Naive thymus-derived CD8-positive, alpha-beta T cell (primary cell): ENCODE measurements at places on chromosomes 5 and 9. TPM values are rescaled to one million over a fixed set of nuclear protein-coding genes. Genes with fewer than 3 reads are reported as not detected.

DNA sequence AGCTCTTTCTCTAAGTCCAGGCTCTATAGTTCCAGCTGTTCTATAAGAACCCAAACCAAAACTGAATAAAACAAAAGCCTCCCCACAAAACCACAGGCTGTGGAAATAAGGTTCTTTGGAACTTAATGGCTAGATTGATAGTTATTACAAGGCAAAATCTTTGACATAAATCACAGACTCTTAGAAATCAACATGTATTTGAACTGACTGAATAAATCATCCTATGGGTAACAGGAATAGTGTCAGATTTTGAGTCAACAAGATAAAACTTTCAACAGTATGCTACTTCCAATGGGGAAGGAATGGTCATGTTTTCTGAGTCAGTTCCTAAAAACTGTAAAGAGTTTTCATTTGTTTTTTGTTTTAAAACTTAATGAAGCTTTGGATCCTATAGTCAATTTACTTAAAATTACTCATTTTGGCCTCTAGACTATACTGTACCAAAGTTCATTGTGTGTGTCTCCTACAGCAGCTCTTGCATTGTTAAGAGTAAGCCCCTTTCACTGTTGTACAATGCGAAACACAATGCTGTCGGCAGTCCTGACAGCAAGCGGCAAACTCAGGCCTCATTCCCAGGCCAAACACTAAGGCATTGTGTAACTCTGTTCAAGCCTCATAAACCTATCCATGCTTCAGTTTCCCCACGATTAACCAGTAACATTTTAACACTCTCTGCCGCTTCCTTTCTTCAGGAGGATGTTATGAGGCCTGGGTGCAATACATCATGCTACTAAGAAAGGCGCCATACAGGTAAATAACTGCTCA is 134.1 kb downstream of the ARL15 start:
- H3K36me3 ChIP-seq: peaks cover 46% of the 10 kb centered on the region
- H3K27me3 ChIP-seq: no peaks in the 10 kb centered on the region

DNA sequence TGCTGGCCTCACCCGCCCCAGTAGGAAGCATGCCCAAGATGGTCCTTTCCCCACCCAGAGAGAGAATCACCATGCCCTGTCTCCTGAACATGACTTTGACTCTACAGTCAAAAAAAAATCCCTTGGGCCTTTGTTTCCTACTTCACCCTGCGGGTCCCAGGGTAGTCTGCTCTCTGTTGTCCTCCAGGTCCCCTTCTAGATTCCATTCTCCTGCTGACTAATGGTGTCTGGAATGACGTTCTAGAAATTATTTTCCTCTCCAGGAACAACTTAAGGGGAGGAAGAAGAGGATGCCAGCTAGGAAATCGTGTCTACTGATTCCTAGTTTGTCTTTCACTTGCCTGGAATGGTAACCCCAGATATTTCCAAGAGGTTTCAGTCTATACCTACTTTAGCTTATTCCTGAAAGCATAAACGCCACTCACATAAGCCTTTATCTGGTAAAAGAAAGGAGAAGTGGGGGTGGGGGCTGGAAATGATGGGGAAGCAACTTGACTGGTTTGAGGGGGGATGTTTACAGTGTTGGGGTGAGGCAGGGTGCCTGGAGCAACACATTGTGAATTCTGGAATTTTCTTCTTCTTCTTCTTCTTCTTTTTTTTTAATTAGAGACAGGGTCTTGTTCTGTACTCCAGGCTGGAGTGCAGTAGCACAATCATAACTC is 93.9 kb downstream of the SNX18 start:
- H3K36me3 ChIP-seq: peaks cover 8% of the 10 kb centered on the region
- H3K27me3 ChIP-seq: no peaks in the 10 kb centered on the region
- peak overlapping the region; percentile 67 for H3K4me3 ChIP-seq
- peak overlapping the region; percentile 82 for H3K27ac ChIP-seq
- peaks cover 18% of the 10 kb centered on the region for H3K4me1 ChIP-seq
- DNase-seq: no peak

DNA sequence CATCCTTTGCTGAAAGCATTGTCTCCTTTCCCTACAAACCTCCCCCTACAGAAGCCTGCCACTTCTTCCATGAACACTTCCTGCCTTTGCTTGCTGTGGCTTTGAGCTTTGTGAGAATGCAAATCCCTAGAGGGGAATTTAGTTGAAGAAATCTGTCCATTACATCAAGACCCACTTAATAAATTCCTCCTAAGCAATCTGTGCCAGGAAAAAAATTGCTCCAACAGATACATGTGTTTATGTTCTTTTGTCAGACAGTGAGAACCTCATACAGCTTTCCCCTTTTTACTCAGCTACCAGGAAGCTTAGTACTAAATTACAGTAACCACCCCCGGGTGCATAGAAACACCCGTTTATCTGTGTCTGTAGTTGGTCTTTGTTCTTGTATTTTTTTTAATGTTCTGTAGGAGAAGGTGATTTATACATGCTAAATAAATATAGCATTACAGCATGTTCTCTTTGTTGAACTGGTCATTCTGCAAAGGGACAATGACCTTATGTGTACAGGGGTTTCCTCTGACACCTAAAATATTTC is 43.9 kb downstream of the SH3TC2 start:
- DNase-seq: no peak
- H3K27me3 ChIP-seq: peaks cover 25% of the 10 kb centered on the region
- H3K36me3 ChIP-seq: no peaks in the 10 kb centered on the region
- H3K27ac ChIP-seq: no peak overlapping the region
- no peak overlapping the region for H3K4me3 ChIP-seq
- H3K4me1 ChIP-seq: peaks cover 3% of the 10 kb centered on the region

- H3K27ac ChIP-seq: no peak within 1 kb of the TSS
- H3K4me3 ChIP-seq: peak within 1 kb of the TSS; percentile 52
- H3K36me3 ChIP-seq: no peaks in the 10 kb centered on the region
- H3K4me1 ChIP-seq: peaks cover 1% of the 10 kb centered on the region
- DNase-seq: peak; percentile 20
- H3K27me3 ChIP-seq: peaks cover 3% of the 10 kb centered on the region
Measured at GRCh38 chr9:134641173-134641989, at the start of gene COL5A1. TSS of gene COL5A1 (plus strand) at chr9:134641803. CDS start at chr9:134642188, 385 bp downstream.

DNA sequence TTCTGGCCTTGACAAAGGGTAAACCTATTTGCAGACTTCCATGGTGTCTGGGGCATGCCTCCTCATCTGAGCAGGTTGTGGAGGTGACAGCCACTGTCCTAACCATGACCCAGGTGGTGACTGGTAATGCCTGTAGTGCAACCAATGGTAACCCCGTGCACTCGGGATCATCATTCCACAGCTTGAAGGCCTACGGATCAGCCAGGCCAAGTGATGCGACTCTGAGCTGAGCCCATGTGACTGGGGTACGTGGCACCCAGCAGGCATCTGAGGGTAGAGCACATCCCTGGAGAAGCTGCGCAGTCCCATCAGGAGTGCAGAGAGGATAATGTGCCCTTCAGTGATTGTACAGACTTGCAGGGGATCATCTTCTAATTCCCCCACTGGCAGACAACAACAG is 35.0 kb downstream of the DROSHA start:
- no peak for DNase-seq
- peak overlapping the region; percentile 29 for H3K4me3 ChIP-seq
- H3K36me3 ChIP-seq: peaks cover 28% of the 10 kb centered on the region
- no peak overlapping the region for H3K27ac ChIP-seq
- peaks cover 3% of the 10 kb centered on the region for H3K4me1 ChIP-seq

DNA sequence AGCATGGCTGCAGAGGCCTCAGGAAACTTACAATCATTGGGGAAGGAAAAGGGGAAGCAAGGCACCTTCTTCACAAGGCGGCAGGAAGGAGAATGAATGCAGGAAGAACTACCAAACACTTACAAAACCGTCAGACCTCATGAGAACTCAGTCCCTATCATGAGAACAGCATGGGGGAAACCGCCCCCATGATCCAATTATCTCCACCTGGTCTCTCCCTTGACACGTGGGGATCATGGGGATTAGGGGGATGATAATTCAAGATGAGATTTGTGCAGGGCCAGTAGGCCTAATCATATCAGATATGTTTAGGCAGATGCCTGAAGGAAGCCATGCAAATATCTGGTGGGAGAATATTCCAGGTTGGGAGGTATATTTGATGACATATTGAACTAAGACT is 1176.4 kb upstream of the CDH18 start:
- no peaks in the 10 kb centered on the region for H3K36me3 ChIP-seq
- H3K4me3 ChIP-seq: no peak overlapping the region
- H3K4me1 ChIP-seq: no peaks in the 10 kb centered on the region
- no peak for DNase-seq

DNA sequence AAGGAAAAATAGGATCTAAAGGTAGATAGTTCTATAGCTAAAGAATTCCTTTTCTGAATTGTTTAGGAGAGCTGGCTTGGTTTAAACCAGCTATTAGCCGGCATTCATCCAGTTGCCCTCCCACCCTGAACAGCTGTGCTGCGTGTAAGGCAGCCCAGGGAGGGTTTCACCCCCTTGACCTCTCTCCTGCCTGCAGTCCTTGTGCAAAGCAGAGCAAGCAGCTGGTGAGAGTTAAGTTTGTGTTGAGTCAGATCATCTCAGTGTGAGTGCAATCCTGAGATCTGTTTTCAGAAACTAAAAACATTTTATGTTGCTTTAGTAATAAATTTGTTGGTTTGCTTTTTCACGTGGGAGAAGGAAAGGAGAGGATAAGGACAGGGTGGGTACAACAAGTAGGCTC is 13.0 kb downstream of the SLC25A25 start:
- no peak for DNase-seq
- no peak overlapping the region for H3K4me3 ChIP-seq
- H3K36me3 ChIP-seq: no peaks in the 10 kb centered on the region
- H3K27ac ChIP-seq: peak overlapping the region; percentile 90
- H3K4me1 ChIP-seq: peaks cover 55% of the 10 kb centered on the region
- H3K27me3 ChIP-seq: no peaks in the 10 kb centered on the region

DNA sequence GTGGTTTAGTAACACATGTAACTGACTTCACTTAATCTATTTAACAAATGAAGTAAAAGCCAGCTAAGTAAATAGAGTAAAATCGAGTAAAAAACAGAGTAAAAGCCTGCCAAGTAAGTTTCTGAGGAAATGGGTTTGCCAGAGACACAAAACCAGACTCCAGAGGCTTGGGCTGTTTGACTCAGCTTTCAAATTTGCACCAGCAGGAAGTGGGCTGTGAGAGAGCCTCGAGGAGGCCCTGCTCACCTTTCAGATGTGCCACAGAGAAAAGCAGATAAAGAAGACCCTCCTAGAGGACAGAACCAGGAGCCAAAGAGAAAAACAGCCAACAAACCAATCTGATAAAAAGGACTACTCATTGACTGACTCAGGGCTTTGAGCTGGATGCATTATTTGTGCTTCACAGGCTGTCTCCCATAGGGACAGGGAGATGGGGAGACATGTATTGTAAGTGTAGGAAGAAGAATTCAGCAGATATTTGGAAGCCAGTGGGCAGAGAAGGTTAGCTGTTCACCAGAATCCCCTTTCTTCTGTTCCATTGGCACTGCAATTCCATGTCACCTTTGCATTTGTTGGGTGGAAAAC is 14.4 kb upstream of the AMACR start:
- H3K27me3 ChIP-seq: no peaks in the 10 kb centered on the region
- H3K4me3 ChIP-seq: no peak overlapping the region
- DNase-seq: no peak
- H3K27ac ChIP-seq: peak overlapping the region; percentile 90
- H3K4me1 ChIP-seq: peaks cover 24% of the 10 kb centered on the region

GRCh38 chr9:2824564-2824963 is 19.3 kb downstream of the PUM3 start:
- no peak overlapping the region for H3K4me3 ChIP-seq
- H3K27ac ChIP-seq: no peak overlapping the region
- H3K36me3 ChIP-seq: peaks cover 50% of the 10 kb centered on the region

DNA sequence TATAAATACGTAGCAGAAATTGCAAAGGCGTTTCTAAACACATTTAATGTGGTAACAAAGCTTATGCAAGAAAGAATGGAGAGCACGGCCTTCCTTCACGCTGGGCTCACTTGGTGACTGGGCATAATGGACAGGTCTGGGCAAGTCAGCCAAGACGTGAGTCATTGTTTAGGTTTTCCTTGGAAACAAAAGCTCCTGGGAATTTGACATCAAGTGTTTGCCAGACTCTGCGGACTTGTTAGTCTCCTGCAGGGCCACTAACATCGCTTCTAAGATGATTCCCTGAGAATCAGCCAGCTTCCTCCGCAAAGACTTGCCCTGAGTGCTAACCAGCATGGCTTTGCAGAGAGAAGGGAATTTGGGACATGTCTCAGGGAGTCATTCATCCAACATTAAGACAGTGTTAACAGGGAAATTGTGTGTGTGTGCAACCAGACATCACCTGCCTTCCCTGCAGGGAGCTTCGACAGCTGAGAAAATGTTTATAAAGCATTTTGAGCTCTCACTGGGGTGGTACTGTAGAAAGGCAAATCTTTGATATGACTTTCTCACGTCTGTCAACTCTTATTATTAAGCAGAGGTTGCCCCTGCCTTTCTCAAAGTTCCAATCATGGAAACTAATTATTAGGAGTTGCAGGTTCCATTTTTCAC is 182.5 kb downstream of the NTRK2 start:
- H3K4me3 ChIP-seq: no peak overlapping the region
- no peaks in the 10 kb centered on the region for H3K36me3 ChIP-seq
- no peak overlapping the region for H3K27ac ChIP-seq
- H3K27me3 ChIP-seq: no peaks in the 10 kb centered on the region

DNA sequence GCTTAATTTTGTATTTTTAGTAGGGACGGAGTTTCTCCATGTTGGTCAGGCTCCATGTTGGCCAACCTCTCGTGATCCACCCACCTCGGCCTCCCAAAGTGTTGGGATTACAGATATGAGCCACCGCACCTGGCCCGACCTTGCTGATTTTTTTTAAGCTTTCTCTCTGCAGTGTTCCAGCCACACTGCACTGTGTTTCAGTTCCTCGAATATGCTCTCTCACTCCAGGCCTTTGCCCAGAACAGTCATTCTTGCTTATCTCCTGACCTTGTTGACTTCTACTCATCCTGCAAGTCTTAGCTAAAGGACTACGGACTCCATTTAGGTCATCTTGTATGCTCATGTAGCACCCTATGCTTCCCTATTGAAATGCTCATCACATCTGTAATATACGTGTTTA is 3.3 kb downstream of the SNAPC3 start:
- peaks cover 61% of the 10 kb centered on the region for H3K4me1 ChIP-seq
- no peak overlapping the region for H3K4me3 ChIP-seq
- DNase-seq: no peak
- no peaks in the 10 kb centered on the region for H3K27me3 ChIP-seq

DNA sequence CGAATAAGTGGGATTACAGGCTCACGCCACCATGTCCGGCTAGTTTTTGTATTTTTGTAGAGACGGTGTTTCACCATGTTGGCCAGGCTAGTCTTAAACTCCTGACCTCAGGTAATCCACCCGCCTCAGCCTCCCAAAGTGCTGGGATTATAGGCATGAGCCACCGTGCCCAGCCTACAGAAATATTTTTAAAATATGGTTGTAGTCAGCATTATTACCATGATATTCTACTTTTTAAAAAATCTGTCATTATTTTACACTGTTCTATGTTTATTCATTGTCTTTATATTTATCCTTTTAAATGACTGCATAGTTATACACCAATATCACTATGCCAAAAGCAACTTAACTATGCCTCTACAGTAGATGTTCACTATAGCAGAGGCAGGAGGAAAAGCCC is 41.6 kb upstream of the SLC30A5 start:
- H3K4me1 ChIP-seq: no peaks in the 10 kb centered on the region
- no peaks in the 10 kb centered on the region for H3K36me3 ChIP-seq
- H3K4me3 ChIP-seq: no peak overlapping the region
- no peak overlapping the region for H3K27ac ChIP-seq

- no peak overlapping the region for H3K4me3 ChIP-seq
- no peak overlapping the region for H3K27ac ChIP-seq
- H3K4me1 ChIP-seq: peaks cover 21% of the 10 kb centered on the region
- DNase-seq: no peak
- H3K27me3 ChIP-seq: peaks cover 3% of the 10 kb centered on the region
Measured at GRCh38 chr9:121271368-121272341, 3.7 kb downstream of the GSN start.

Gene ANKRD31
- total RNA-seq: 2.8 TPM

Gene WHRN
- 3.3 TPM for total RNA-seq

Gene TAF11L5
- total RNA-seq: not detected

Gene PCSK5
- 22.8 TPM for total RNA-seq

Gene C5orf58
- not detected for total RNA-seq

Gene ELOVL7
- not detected for total RNA-seq

Gene DTWD2
- total RNA-seq: 3.8 TPM

Gene BHMT2
- not detected for total RNA-seq

Gene PLAC8L1
- 1.8 TPM for total RNA-seq
